Urinary bladder (tissue), 4 donors: ENCODE measurements at places on chromosomes 1 and 21. TPM values are rescaled to one million over a fixed set of nuclear protein-coding genes. Genes with fewer than 3 reads are reported as not detected.

Gene HAPLN2
- total RNA-seq: not detected

DNA sequence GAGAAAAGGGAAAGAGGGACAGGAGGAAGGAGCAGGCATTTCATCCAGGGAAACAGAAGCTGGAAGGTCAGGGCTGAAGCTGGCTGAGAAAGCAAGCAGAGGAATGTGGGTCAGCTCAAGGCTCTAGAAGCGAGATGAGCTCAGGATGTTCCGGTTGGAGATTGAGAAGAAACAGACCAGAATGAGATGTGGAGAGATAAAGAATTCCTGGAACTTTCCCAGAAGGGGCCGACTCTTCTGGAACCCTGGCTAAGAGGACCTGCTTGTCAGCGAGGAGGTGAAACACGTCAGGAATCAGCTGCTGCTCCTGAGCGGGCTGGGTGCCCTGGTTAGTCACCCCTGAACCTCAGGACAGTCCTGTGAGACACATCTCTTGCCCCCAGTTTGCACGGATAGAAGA lies 75.9 kb downstream of the HUNK start:
- DNase-seq: no peak

DNA sequence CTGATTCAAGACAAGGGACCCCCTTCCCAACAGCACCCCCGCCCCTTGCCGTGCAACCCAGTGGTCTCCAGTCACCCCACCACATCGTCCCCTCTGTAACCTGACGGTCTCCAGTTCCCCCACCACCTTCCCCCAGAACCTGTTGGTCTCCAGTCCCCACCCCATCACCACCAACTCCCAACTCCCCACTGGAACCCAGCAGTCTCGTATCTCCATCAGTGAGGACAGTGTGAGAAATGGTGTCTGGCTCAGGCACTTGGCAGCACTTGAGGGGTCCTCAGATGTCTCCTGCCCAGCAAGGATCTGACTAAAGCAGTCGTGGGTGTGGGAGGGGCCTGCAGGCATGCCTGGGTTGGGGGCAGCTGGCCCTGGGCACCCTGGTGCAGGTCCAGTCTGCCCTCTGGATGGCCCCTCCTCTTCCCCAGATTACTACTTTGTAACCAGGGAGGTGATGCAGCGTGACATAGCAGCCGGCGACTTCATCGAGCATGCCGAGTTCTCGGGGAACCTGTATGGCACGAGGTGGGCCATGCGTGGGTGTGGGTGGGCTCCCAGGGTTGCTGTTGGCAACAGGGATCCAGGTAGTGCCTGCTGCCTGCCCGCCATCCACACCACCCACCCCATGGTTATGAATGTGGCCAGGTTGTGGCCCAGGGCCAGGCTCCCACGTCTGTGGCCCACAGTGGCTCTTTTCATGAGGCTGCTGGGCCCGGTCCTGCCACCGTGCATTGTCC lies 3.1 kb upstream of the GJC2 start:
- no peak for DNase-seq

GRCh38 chr1:185735701-185736064 lies 1.5 kb downstream of the HMCN1 start:
- DNase-seq: no peak

GRCh38 chr1:116667078-116667574 lies 407 bp downstream of the IGSF3 start:
- no peak for DNase-seq

DNA sequence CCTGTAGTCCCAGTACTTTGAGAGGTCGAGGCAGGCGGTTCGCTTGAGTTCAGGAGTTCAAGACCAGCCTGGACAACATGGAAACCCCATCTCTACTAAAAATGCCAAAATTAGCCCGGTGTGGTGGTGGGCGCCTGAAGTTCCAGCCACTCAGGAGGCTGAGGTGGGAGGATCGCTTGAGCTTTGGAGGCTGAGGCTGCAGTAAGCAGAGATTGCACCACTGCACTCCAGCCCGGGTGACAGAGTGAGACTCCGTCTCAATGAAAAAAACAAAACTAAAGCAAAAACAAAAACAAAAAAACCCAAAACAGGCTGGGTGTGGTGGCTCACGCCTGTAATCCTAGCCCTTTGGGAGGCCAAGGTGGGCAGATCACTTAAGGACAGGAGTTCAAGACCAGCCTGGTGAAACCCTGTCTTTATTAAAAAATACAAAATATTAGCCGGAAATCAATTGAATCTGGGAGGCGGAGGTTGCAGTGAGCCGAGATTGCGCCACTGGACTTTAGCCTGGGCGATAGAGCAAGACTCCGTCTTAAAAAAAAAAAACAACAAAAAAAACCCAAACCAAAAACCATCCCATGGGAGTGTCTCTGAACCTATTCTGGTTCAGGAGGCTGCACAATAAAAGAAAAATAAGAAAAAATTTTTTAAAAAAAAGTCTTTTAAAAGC lies 1.7 kb upstream of the CGN start:
- DNase-seq: no peak

GRCh38 chr1:23960291-23961020 lies 828 bp downstream of the PNRC2 start:
- DNase-seq: no peak
